ENCODE measurements at places on chromosomes 7 and 10. TPM values are rescaled to one million over a fixed set of nuclear protein-coding genes. Genes with fewer than 3 reads are reported as not detected.

DNA sequence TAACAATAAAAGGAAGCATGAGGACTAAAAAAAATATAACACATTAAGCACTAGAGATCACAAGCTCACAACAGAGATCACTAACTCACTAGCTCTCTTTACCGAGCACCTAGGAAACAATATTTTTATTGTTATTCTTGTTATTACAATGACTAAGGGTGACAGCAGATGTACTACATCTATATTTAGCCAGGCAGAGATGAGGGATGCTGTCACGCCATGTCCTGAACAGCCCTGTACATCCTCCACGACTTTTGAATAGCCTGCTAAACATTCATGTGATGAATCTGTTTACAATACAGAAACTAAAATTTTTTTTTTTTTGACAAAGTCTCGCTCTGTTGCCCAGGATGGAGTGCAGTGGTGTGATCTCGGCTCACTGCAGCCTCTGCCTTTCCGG, 22.7 kb downstream of the FAM133B start:
- H3K4me3 ChIP-seq: no peak overlapping the region
- H3K4me1 ChIP-seq: peaks cover 14% of the 10 kb centered on the region
- no peaks in the 10 kb centered on the region for H3K36me3 ChIP-seq
- no peaks in the 10 kb centered on the region for H3K27me3 ChIP-seq
- no peak overlapping the region for H3K27ac ChIP-seq

DNA sequence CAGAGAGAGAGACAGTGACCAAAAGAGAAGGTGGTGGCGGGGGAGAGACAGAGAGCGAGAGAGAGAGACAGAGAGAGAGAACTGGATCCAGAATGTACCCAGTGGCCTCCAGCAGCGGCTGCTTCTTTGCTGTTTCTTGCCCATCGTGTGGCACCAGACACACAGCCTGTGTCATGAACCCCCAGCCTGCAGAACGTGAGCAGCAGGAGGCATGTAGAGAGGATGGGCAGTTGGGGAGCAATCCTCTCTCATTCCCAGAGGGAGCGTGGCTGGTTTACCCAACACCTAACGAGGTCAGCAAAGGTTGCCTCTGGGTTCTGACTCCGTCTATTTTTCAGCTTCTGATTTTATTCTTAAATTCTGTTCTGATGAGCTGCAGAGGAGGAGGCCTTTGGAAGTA, 168.1 kb downstream of the ADARB2 start:
- no peak for DNase-seq
- peaks cover 3% of the 10 kb centered on the region for H3K27me3 ChIP-seq
- no peaks in the 10 kb centered on the region for H3K36me3 ChIP-seq
- no peaks in the 10 kb centered on the region for H3K4me1 ChIP-seq
- no peak overlapping the region for H3K4me3 ChIP-seq
- H3K27ac ChIP-seq: no peak overlapping the region

- no peaks in the 10 kb centered on the region for H3K36me3 ChIP-seq
- no peak for DNase-seq
- no peaks in the 10 kb centered on the region for H3K4me1 ChIP-seq
- H3K27me3 ChIP-seq: no peaks in the 10 kb centered on the region
- no peak overlapping the region for H3K27ac ChIP-seq
- no peak overlapping the region for H3K4me3 ChIP-seq
Observed at GRCh38 chr10:99506416-99506815, 26.3 kb upstream of the NKX2-3 start.

The SPDYE2 gene
- not detected for total RNA-seq

- no peaks in the 10 kb centered on the region for H3K4me1 ChIP-seq
- no peaks in the 10 kb centered on the region for H3K36me3 ChIP-seq
- H3K27ac ChIP-seq: peak overlapping the region; percentile 1
- H3K27me3 ChIP-seq: no peaks in the 10 kb centered on the region
- no peak for DNase-seq
- H3K4me3 ChIP-seq: no peak overlapping the region
Observed at GRCh38 chr10:109317746-109318366, 605.5 kb downstream of the XPNPEP1 start.

Measured in Caco-2 (cell line).